ENCODE measurements at places on chromosomes 4 and X.

DNA sequence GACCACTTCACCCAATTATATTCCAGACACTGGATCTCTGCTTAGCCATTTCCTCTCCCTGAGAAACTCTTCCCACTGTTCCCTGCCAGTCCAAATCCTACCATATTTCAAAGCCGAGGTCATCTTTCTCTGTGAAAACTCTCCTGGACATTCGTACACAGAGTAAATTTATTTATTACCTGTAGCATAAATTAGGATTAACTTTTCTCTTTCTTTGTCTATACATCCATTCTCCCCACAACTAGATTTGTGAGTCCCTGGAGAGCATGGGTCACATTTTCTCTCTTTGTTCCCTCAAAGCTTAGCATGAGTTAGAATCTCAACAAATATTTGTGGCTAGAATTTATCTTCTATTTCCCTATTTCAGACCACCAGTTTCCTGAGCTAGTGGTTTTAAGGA lies 27.8 kb upstream of the SMIM10 start:
- no peak for DNase-seq

DNA sequence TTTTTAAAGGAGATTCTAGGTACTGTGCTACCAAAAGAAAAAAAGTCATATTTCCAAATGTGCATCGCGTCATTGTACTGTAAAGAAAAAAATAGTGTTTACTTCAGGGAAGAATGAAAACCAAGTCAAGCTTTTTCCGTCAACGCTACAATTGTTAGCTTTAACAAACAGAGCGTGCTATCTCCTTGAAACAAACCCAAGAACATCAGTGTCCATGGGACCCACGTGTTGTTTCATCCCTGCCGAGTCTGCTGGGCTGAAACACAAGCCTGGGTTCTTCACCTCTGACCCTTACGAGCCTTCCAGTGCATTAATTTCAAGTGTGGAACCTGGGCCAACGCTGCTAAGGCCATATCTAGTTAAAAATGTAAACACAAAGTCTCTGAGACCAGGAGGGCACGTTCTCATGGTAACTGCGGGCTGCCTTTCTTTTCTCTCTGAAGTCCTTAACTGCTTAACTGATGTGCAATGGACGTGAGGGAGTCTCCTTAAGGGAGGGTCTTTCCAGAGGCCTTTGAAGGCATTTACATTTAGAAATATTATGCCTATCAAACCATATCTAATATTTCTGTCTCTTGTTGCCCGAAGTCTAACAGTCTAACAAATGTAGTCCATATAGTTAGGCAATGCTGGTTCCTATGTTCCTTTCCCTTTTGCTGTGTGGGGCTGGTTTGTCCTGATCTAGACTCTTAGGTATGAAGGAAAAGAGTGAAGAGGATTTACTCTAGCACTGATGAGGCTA lies 36.3 kb downstream of the ING2 start:
- no peak for DNase-seq

DNA sequence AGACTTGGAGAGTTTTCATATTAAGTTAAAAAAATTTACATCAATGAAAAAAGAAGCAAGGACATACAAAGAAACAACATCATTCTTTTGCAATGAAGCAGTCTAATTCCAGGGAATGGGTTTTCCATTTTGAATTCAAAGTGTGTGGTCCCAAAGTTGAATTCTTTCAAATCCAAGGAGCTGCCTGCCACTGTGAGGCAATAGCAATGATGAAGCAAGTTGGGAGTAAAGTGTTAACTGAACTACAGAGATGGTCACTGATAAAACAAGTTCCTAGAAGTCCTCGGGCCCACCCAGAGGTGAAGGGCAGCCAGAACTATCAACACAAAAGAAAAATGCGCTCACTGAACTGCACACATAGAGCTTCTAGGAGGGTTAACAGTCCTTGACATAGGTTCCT lies 115.9 kb downstream of the RAB28 start:
- no peak for DNase-seq

GRCh38 chrX:107924136-107924746 lies 57.9 kb downstream of the TEX13B start:
- no peak for DNase-seq

DNA sequence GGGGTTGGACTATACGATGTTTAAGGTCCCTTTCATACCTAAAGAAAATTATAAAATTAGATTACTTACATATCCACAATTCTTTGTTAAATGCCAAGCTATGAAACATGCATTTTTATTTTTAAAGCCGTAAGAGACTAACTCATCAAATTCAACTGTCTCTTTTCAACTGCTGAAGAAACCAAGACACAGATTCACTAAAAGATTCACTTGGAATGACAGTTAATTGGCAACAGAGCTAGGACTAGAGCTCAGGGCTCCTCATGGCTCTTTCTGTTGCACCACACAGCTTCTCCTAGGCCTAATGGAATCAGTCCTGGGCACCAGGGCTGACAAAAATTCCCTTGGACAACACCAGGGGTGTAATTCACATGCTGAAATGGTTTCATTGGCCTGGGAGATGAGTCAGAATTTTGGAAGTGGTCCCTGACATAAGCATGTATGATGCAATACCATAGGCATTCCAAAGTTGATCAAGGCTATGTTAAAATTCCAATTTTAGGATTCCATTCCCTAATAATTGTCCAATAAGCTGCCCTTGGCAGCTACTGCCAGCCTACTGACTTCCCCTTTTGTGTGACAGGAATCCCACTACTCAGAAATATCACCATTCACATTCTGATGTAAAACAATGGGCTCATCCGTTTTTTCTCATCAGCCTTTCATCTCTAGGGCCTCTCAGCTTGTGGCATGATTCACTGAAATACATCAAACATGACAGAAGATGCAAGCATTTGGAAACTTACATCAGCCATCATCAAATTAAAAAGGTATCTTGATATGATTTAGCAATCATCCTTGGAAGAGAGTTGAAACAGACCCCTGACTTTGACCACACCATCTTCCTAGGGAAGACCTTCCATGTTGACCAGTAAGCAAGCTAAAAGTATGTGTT lies 54.2 kb downstream of the PLAC1 start:
- DNase-seq = no peak
